Glutamatergic neuron (in vitro differentiated cells): ENCODE measurements at places on chromosomes 3 and 15. TPM values are rescaled to one million over a fixed set of nuclear protein-coding genes. Genes with fewer than 3 reads are reported as not detected.

PPP1R14D gene
- not detected for total RNA-seq

SPINT1 gene
- 6.0 TPM for total RNA-seq

GUCA1C gene
- total RNA-seq: not detected

B2M gene
- 21.5 TPM for total RNA-seq

MYL3 gene
- total RNA-seq: not detected

SERPINI2 gene
- total RNA-seq: not detected
